ENCODE measurements at places on chromosomes 12 and 14.

GRCh38 chr12:121423253-121423652 is 23.3 kb downstream of the RNF34 start:
- no peak for DNase-seq

- no peak for DNase-seq
These were observed 19.0 kb upstream of the MTHFD1 start for GRCh38 chr14:64369201-64369600.

DNA sequence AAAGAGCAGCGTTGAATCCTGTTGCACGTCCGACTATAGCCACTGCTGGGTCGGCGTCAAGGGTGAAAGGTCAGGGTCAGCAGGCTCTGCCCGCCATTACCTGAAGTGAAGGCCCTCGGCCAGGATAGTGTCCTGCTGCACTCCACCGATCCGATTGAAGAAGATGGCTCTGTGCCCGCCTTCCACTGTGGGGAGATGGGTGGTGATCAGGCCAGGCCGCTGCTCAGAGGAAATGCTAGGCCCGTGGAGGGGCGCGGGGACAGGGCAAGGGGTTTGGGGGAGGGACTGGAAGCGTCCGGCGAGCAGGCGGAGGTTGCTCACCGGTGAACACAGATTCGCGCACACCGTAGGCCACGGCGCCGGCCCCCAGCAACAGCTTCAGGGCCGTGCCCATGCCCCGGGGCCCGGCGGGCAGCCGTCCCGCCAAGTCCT is 352 bp downstream of the PHB2 start:
- DNase-seq = no peak

- no peak for DNase-seq
These were observed 78.0 kb downstream of the KITLG start for GRCh38 chr12:88501972-88502938.

GRCh38 chr14:60189923-60190840 is 25.0 kb upstream of the DHRS7 start:
- no peak for DNase-seq

DNA sequence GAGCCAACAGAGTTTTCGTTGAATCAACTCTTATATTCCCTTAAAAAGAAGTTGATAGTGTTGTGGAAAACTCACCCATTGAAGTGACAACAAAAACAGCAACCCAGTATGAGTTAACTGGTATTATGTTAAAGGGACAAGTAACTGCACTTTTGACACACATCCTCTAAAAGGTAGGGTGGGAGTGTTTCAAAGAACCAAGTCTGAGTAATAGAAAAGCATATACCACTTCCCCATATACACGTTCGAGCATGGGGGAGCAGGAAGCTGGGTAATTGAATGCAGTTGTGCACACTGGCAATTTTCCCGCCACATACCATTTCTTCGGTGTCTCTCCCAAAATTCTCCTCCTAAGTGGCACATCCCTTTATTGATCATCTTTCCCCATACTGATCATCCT is 31.5 kb downstream of the IFNG-AS1 start:
- no peak for DNase-seq

DNA sequence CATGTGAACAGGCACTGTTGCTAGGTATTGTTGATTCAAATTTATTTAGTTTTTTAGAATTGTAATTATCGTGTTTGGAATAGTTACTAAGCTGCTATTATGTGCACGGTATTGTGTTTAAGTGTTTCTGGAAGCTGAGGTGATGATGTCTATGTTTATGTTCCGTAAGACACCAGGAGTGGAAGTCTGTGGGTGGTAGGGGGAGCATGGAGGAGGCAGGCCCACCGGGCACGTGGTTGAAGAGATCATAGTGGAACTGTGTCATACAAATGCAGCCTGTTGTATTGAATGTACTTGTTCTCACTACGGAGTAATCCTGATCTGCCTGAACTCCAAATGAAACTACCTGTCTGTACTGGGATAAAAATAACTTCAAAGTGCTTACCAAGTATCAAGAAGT is 36.1 kb upstream of the STXBP6 start:
- no peak for DNase-seq

GRCh38 chr12:8906266-8907180 is 7.8 kb upstream of the PHC1 start:
- no peak for DNase-seq

DNA sequence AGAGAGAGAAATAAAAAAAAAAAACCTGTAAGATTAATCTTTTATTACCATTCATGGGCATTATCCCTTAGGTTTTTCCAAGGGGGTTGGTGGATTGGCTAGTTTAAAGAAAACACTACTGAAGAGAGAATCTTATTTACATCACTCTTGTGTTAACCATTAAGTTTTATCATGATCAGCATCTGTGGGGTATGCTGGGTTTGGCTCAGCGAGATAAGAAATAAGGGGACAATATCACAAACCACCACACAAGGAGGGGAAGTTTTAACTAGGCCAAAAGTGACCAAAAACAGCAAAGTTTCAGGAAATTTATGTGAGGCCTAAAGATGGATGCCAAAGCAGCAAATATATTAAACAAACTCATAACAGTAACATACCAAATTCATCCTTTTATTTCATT is 548.6 kb downstream of the SLC16A7 start:
- no peak for DNase-seq

DNA sequence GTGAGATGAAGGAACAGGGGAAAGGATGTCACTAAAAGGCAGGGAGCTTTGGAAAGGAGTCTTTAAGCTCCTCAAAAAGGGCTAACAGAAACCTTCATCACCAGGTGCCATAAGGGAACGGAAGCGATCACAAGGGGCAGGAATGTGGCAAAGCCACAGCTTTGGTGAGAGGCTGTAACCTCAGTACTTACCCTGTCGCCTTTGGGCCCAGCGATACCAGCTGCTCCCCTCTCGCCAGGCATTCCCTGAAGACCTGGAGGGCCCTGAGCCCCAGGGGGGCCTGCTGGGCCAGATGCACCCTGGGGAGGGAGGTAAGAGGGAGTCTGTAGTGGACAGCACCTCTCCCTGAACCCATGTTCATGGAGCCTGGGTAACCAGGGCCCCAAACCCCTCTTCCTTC is 18.9 kb downstream of the TMEM106C start:
- DNase-seq = no peak

DNA sequence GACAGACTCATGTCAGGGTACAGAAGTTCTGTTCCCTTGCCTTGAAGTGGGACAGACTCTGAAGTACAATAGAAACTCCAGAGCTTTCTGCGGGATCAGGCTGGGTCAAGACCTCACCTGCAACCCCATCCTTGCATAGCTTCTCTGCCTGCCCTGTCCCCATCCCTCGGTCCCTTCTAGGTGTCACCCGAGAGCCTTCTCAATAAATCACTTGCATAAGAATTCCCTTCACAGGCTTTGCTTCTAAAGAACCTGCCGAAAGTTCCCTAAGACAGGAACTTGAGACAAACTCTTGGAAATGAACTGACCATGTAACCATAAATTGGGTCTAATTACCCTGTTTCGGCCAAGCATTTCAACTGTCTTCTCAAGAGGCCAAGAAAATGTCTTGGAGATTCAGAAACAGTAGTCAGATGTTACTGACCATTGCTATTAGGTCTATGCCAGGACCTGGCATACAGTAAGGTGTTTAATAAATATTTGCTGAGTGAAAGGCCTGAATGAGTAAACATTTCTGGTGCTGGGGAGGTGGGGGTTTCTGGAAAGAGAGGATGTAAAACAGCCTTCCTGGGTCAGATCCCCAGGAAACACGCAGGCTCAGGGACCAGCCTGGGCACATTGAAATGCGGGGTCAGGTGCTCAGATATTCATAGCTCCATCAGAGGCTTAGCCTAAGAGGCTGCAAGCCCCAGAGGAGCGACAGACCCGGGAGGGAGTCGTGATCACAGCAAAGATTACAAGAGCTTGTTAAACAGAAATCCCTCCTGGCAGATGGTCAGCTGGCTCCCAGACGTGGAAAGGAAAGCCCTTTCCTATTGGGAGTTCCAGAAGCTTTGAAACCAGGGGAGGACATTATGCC is 226.2 kb upstream of the LHX5 start:
- no peak for DNase-seq

GRCh38 chr12:70365648-70366518 is at the start of gene KCNMB4:
Gene KCNMB4 (plus strand): TSS chr12:70366290. CDS start chr12:70366735, 445 bp downstream.
- peak; percentile 58 for DNase-seq

DNA sequence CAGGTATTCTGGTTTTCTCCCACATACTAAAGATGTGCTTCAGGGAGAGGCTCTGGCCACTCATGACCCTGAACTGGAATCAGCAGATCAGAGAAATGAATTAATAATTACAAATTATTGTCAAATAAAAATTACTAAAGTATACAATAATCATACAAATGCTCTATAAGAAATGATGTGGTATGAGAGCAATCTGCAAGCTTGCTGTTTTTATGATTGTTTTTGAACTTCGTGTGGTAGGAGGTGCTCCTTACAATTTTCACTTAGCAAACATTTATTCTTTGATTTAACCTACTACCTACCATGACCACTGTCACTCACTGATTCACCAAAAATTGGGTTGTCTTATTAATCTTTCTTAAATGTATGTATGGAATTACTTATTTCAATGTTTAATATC is 16.2 kb downstream of the ATP2B1 start:
- no peak for DNase-seq

GRCh38 chr12:64743206-64743605 is 16.0 kb downstream of the GNS start:
- no peak for DNase-seq

DNA sequence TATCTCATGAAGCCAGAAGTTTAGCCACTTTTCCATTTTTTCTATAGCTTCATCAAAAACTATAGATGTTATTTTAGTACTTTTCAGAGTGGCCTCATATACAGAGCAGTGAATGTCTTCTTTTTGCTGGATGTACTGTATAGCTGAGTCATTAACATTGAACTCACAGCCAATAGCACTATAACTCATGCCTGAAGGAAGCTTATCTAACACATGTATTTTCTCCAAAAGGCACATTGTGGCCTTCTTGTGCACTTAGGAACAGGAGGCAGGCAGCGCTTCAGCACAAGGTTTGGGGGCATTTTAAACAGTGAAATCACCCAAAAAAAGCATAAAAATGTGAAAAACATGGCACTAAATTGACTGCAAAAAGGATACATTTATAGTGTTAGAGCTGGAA is 336.8 kb upstream of the TMTC1 start:
- DNase-seq = no peak

DNA sequence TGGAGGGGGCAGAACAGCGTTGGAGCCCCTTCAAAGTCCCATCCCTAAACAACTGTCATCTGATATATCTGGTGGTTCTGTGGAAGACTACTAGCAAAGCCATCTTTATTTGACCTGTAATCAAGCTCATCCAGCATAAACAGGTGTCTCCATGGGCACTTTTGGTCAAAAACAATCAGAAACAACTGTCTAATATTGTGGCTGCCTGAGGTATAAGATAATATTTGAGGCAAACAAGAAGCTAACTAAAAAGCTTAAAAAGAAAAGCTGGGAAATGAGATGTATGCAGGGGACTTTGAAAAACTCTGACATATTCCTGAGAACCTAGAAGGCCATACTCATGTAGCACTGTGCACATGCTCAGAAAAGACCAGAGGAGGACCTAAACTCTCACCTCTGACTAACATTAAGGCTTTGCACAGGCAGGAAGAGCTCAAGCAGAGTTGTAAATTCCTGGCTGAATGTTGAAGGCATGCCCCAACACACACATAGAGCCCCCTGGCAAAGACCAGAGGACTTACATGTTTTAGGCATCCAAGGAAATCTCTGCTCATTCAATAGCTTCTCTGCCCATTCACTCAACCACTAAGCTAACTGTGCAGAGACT is 27.2 kb upstream of the AP4S1 start:
- no peak for DNase-seq

GRCh38 chr12:108940138-108940537 is 60.2 kb downstream of the DAO start:
- no peak for DNase-seq

- DNase-seq = no peak
These were observed 312.9 kb downstream of the MED13L start for GRCh38 chr12:115964626-115965025.

GRCh38 chr12:2354151-2354991 is 301.6 kb downstream of the CACNA1C start:
- no peak for DNase-seq

- no peak for DNase-seq
These were observed 350.1 kb upstream of the ATP2B1 start for GRCh38 chr12:90058704-90059103.

DNA sequence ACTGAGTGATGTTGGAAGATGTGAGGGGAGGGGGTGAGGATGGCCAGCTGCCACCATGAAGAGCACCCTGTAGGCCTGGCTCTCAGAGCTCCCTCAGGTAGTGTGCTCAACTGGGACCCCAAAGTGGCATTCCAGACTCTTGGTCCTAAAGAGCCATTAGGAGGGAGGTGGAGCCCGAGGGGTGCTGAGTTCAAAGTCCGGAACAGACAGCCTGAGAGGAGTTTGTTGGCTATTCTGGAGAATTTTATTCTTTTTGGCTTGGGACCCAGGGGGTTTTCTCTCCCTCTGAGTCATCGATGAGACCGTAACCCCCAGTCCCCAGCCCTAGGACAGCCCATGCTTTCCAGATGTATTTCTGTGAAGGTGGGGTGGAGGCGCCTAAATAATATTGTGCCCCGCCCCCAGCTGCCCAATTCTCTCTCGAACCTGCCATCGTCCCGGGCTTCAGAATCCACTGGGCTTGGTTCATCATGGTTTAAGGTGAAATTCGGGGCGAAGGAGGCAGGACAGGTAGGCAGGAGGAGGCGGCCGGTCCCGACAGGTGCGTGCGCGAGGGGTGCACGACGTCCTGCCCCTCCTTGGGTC is 690 bp upstream of the RBP5 start:
- no peak for DNase-seq

DNA sequence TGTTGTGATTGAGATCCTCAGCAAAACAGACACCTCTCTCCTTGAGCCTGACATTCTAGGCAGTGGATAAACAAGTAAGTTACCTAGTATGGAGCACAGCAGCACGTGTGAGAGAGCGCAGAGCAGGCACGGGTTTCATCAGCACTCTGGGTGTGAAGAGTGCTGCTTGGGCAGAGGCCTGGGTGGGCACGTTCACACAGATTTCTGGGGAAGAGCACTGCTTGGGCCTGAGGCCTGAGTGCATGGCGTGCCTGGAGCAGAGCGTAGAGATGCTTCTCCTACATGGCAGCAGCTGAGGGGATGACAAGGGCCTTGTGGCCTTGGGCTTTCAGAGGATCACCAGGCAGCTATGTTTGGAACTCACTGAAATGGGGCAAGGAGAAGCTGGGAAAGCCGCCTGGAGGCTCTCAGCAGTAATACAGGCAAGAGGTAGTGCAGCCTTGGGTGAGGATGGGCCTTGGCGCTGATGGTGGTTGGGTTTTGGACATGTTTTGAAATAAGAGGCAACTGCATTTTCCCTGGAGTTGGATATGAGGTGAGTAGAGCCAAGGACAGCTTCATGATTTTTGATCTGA is 17.6 kb downstream of the CKB start:
- no peak for DNase-seq

DNA sequence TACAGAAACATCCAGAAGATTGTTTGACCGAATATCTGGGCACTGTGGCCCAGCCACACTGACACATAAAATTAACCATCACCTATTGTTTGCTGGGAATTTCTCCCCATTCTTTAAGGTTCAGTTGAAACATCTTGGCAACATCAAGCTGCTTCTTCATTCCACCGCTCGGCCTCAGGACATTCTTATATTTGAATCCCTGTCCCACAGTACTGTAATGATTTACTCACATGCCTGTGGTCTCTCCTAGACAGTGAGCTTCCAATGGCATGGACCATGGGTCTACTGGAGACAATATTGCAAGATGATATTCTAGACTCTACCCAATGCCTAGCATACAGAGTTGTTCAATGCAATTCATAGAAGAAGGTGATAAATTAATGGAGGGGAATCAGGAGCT is 56.1 kb downstream of the EMP1 start:
- no peak for DNase-seq

GRCh38 chr12:115046805-115047204 is 362.8 kb upstream of the TBX3 start:
- DNase-seq = no peak

GRCh38 chr12:125674554-125675338 is 609.5 kb downstream of the AACS start:
- DNase-seq = no peak

All from stimulated activated CD4-positive, alpha-beta T cell treated with anti-CD3 and anti-CD28 coated beads, Interleukin-1b, Interleukin-23, amount 100 ng/mL, for 24 hours (primary cell).